ENCODE measurements at places on chromosomes 12 and 14. TPM values are rescaled to one million over a fixed set of nuclear protein-coding genes. Genes with fewer than 3 reads are reported as not detected.

CFAP54 gene
- 0.43 TPM for total RNA-seq

DNA sequence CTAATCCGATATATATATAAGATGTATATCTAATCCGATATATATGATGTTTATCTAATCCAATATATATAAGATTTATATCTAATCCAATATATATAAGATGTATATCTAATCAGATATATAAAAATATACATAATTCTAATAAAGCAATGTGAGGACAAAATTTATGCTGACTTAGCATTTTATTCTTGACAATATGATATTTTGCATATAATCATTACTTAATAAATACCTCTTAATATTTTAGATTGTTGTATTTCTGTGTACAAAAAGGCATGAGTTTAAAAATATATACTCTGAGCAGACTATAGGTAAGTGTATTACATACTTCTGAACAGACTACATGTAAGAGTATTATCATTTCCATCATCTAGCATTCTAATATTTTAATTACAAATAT is 18.9 kb downstream of the GLIPR1L2 start:
- no peak for DNase-seq

DNA sequence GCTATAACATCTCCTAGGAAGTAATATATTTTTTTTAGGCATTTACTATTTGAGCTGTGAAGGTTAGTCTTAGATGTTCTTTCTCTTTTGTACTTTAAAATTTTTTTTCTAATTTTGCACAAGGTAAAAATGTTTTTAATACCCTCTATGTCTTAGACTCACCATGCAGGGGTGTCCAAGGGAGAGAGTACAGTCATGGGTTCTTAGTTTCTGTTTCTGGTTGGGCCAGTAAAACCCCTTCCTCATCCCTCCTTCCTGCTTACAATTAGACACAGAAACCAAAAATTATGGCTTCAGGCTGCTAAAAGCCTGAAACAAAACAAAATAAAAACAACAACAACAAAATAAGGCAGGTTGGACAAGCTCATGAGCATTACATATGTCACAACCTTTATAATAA is 193.0 kb downstream of the SYT1 start:
- no peak for DNase-seq

KCNA5 gene
- 0.22 TPM for total RNA-seq

GRCh38 chr12:65546528-65546927 is 268.0 kb downstream of the MSRB3 start:
- DNase-seq = no peak

DNA sequence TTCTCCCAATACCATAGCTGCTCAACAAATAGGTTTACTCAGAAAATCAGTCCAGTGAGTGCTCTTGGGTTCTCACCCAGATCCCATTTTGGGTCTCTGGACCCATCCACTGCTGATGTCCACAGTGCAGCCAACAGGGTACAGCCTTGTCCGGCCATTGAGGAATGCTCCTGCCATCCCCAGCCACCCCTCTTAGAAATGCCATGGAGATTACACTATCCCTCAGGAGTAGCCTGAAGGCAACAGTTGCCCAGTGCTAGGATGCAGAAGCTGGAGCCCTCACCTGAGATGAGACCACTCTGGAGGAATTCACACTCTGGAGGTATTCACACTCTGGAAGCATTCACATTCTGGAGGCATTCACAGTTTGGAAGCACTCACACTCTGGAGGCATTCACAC is 958.8 kb upstream of the TMEM132C start:
- DNase-seq = no peak

ACSM4 gene
- not detected for total RNA-seq

- DNase-seq = no peak
Observed at GRCh38 chr14:88695870-88696269, 96.9 kb downstream of the EML5 start.

- no peak for DNase-seq
Observed at GRCh38 chr12:59827767-59828166, 231.9 kb downstream of the SLC16A7 start.

DNA sequence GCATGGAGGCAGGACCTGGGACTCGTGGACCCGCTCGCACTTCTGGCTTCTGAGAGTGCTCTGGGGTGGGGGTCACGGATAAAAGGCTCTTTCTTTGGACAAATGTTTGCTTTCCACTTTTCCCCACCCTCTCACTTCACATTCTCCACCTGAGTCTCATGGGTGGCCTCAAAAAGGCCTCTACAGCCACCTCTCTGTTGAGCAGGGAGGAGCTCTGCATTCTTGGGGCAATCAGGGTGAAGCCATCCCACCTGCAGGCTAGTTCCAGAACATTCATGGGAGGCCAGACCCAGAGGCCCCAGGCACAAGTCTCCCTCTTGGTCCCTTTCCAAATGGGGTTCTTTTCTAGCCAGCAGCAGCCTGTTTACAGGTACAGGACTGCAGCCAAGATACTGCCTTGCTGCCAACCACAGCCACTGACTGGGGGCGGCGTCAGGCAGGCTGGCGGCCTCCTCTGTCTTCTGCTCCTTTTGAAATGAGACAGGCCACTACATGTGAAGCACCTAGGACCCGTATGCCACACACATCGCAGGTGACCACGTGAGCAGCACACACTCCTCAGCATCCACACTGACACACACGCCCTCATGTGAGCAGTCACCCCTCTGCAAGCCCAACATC is 18.2 kb upstream of the CEBPE start:
- DNase-seq = no peak

DNA sequence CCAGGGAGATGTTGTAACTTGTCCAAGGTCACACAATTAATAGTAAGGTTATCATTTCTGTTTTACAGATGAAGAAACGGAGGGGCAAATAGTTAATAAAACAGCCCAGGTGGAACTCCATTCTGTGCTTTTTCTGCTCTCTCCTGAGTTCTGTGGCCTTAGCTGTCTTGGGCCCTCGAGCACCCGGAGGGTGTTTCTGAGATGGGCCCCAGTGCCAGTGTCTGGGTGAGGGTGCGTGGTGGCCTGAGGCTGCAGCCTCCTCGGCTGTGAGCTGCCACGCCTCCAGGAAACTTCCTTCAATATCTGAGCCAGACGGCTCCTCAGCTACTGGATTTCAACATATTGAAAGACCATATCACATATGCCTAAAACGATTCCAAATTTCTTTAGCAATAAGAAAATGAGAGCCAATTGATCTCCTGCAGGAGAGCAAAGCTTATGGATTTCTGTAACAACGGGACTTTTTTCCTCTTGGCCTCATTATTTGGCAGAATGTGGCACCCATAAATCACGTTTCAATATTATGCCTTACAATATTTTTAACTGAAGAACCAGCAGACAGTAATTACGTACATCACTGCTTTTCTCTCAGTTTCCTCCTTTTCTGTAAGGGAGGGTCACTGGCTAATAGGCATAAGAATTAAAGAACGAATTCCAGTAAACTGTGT is 74.8 kb upstream of the DICER1 start:
- DNase-seq = peak; percentile 69

- no peak for DNase-seq
Observed at GRCh38 chr12:45219621-45220020, 3.7 kb downstream of the ANO6 start.

GRCh38 chr12:26461776-26462175 is 266.4 kb downstream of the SSPN start:
- no peak for DNase-seq

- DNase-seq = peak; percentile 54
Observed at GRCh38 chr12:30823156-30823699, 68.5 kb upstream of the CAPRIN2 start.

CAPZA3 gene
- not detected for total RNA-seq

RFLNA gene
- 74.5 TPM for total RNA-seq

GRCh38 chr12:28866715-28867503 is 282.2 kb upstream of the FAR2 start:
- no peak for DNase-seq

POTEM gene
- not detected for total RNA-seq

RD3L gene
- total RNA-seq = not detected
